NCI-H1092 (cell line): ENCODE measurements at places on chromosomes 5 and 9.

DNA sequence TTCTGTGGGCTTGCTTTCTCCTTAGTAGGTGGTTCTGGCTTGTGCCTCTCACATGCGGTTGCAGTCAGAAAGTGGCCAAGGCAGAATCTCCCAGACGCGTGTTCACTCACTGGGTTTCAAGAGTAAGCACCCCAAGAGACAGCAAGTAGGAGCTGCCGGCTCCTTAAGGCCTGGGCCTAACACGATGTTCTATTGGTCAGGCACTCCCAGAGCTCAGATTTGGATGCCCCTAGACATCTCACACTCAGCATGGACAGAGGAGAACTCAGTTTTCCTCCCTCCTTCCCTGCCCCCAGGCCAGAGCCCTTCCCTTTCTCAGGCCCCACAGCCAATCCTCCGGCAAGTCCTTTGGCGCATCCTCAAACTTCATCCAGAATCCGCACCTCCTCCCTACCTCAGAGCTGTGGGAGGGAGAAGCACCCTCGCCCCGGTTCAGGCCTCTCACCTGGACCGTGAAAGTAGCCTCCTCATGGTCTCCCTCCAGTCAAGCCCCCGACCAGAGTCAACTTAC is 6.5 kb upstream of the CARD19 start:
- no peak for DNase-seq

DNA sequence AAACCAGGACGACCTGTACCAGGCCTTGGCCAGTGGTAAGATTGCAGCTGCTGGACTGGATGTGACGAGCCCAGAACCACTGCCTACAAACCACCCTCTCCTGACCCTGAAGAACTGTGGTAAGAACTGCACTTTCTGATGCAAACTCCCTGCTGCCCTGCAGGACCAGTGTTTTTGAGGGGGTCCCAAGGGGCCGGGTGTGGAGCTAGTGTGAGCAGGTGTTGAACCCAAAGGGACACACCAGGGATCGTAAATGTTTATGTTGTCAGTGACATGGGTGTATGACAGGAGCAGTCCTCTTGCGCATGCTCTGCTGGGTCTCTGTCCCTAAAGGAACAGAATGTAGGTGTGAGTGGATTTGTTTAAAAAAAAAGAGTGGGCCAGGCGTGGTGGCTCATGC is 9.5 kb downstream of the GRHPR start:
- DNase-seq = no peak

GRCh38 chr5:158869092-158869491 is 230.6 kb downstream of the EBF1 start:
- DNase-seq = peak; percentile 3

DNA sequence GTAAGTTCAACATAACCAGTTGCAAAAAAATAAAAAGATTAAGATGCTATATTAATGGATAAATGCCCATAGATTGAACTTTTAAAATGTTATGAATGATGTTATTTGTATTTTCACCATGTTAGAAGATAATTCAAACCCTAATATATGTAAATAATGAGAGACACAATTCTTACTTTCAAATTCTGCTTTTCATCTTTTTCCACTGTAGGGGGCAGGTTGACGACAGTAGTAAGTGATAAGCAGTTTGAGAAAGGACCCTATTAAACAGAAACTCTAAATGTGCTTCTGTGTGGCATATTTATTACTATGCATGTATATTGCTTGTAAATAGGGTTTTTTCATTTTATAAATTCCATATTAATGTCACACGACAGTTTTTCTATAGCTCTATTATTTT is 591.1 kb downstream of the SEMA5A start:
- no peak for DNase-seq

DNA sequence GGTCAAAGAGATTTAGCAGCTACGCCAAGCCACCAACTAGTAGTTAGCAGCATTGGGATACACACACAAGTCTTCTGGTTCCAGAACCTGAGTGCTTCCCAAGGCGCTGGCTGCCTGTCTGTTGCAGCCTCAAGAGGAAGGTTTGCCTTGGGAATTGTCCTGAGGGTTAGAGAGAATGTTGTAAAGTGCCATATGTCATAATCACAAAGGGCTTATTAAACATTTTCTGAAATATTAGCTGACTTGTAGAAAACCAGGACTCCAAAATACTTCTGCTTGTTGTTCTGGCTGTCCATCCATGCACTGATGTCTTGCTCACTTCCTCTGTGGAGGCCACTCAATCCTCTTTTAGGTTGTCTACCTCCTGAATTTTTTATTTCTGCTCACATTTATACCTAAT is 46.3 kb downstream of the SLC36A1 start:
- DNase-seq = no peak

GRCh38 chr5:174426388-174426787 is 298.0 kb upstream of the MSX2 start:
- no peak for DNase-seq

DNA sequence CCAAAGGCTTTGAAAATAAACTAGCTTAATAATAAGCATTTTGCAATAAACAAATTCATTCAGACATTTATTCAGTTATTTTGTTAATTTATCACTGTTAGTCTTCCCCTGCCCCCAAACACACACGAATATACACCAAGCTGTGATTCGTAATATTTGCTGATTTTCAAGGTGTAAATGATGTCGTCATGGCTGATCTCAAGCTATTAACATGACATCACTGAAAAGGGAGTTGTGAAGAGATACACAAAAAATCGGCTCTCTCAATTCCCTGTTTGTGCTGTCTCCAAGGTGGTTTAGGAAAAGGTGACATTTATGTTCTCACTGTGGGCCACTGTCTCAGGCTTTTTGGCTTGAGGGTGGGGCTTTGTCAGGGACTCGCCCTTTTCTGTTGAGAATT is 413.3 kb downstream of the CDH9 start:
- DNase-seq = no peak

GRCh38 chr9:22084336-22085035 is 75.4 kb upstream of the CDKN2B start:
- DNase-seq = no peak

DNA sequence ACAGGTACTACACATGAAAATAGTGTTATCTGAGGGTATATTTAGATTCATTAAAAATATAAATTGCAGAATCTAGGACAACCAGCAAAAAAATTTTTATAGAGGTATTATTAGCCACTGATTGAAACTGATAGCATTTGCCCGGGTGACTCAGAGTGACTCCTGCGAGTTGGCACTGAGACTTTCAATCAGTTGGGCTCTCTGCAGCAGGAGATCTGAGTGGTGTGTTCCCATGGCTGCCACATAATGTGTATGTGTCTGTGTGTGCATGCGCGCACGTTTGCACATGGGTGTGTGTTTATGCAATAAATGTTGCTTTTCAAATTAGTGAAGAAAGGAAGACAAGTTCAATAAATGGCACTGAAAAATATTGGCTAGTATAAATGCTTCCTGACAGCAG is 100.1 kb upstream of the MRPS30 start:
- DNase-seq = no peak

DNA sequence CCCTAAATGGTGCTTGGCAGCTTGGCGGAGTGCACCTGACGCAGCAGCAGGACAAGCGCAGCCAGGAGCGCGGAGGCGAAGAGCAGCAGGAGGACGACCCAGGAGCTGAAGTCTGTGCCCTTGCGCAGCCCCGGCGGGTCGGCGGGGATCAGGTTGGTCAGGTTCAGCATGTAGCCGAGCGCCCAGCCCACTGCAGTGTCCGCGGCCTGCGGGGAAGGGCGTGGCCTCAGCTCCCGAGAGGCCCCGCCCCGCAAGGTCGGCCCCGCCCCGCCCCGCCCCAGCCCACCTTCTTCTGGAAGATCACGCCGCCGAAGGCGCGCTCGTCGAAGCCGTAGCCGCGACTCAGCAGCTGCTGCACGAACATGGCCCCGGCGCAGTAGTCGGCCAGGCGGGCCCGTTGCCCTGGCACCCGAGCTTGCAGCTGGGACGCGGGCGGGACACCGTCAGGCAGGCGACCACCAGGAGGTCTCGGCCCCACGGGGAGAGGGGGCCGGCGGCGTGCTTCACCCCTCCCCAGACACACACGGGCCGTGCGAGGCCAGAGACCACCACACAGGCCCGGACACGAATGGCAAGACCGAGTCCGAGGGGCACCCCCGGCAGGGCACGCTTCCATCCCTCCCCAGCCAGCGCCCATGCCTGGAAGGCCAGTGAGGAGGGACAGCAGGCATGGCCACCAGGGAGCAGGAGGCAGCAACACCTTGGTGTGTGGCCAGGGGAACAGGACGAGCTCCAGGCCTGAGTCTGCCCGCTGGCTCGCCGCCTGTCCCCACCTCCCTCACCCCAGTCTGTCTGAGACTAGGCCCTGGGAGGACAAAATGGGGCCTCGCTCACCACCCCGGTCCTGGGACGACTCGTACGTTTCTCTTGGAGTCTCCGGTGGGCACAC is 2.9 kb upstream of the NPDC1 start:
- no peak for DNase-seq

GRCh38 chr9:35079041-35079425 is 709 bp downstream of the FANCG start:
- DNase-seq = no peak

- no peak for DNase-seq
These were observed 295.7 kb upstream of the PTGER4 start for GRCh38 chr5:40383749-40384651.

DNA sequence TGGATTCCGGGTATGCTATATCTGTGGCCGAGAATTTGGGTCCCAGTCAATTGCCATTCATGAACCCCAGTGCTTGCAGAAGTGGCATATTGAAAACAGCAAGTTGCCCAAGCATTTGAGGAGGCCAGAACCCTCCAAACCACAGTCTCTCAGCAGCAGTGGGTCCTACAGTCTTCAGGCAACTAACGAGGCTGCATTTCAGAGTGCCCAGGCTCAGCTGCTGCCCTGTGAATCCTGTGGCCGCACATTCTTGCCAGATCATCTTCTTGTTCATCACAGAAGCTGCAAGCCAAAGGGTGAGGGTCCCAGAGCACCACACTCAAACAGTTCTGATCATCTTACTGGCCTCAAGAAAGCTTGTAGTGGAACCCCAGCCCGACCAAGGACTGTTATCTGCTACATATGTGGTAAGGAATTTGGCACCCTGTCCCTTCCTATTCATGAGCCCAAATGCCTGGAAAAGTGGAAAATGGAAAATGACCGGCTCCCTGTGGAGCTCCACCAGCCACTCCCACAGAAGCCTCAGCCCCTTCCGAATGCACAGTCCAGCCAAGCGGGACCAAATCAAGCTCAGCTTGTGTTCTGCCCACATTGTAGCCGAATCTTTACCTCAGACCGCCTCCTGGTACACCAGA is 23.0 kb downstream of the ZNF474 start:
- no peak for DNase-seq

DNA sequence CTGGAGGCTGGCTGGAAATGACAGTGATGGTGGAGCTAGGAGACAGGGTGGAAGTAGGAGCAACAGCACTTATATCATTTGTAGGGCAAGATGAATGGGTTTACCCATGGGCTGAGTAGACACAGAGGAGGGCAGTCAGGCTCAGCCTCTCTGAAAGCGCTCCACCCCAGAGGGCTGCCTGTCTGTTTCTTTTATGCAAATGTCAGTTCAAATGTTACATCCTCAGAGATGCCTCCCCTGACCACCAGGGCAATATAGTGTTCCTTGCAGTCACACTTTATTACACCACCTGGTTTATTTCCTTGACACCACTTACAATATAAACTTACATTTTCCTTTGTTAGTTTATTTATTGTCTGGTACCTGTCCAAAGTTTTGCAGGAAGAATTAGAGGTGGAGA is 159.5 kb upstream of the IL12B start:
- no peak for DNase-seq

DNA sequence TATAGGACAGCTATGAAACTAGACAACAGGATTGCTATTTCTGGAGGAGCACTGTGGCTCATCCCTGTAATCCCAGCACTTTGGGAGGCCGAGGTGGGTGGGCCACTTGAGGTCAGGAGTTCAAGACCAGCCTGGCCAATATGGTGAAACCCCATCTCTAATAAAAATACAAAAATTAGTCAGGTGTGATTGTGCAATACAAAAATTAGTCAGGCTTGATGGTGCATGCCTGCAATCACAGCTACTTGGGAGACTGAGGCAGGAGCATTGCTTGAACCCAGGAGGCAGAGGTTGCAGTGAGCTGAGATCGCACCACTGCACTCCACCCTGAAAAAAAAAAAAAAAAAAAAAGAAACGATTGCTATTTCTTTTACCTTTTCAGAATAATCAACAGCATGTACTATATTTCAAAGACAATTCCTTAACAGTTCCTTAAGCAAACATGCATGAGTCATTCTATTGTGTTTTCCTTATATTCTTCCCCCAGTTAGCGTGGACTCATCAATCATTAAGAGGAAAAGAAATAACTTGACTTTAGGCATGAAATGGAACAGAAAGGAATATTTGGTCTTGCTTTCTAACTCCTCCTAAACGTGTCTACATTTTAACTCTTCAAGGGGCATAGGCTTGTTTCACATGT is 162.6 kb downstream of the TAF11L14 start:
- no peak for DNase-seq

DNA sequence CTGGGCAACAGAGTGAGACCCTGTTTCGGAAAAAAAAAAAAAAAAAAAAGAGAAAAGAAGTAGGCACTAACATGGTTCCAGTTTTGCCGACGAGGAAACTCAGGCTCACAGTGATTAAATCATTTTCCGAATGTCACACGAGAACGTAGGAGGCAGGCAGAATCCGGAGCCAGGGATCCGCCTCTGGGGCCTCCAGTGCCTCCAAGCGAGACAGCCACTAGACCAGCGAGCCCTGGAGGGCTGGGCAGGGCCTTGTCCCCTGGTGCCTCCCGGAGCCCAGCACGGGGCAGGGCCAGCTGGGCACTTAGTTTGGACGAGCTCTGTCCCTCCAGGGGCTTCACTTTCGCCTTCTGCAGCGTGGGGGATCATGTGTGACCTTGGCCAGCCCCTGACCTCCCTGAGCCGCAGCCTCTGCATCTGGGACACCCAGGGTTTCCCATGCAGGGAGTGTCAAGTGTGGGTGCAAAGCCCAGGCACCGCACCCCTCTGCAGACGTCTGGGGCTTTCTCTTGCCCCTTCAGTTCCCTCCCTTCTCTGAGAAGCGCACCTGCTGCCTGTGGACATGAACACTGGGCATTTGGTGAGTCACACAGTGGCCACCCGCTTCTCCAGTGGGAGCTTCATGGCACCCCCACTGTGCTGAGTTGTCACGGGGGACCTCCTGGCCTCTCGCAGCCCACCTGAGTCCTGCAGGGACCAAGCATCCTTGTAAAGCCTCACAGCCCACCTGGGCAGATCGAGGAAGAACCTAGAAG is 80.3 kb downstream of the RXRA start:
- no peak for DNase-seq

- no peak for DNase-seq
These were observed 190.6 kb upstream of the MAP3K1 start for GRCh38 chr5:56624751-56625150.

- peak; percentile 33 for DNase-seq
These were observed 163.6 kb downstream of the SREK1 start for GRCh38 chr5:66307647-66308241.

- DNase-seq = no peak
These were observed 64.2 kb upstream of the STK32A start for GRCh38 chr5:147170603-147171002.

DNA sequence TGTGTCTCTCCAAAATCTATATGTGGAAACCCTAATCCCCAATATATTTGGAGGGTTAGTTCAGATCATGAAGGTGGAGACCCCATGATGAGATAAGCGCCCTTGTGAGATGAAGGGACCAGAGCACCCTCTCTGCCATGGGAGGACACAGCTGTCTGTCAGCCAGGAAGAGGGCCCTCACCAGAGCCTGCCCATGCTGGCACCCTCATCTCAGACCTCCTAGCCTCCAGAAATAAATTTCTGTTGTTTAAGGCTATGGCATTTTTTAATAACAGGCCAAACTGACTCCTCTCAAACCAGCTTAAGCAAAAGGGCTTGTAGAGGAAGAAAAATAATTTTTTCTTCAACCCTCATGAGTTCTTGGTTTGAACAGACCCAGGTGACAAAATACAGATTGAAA is 79.2 kb upstream of the MAMDC2 start:
- no peak for DNase-seq

GRCh38 chr5:180141068-180141660 is 67.8 kb downstream of the RASGEF1C start:
- no peak for DNase-seq
